CD4-positive, alpha-beta T cell treated with Interleukin-17A for 1 hour (primary cell): ENCODE measurements at places on chromosomes 12 and 14.
A peak's percentile ranks its signal among the peaks of the same experiment; 100 is the strongest.

DNA sequence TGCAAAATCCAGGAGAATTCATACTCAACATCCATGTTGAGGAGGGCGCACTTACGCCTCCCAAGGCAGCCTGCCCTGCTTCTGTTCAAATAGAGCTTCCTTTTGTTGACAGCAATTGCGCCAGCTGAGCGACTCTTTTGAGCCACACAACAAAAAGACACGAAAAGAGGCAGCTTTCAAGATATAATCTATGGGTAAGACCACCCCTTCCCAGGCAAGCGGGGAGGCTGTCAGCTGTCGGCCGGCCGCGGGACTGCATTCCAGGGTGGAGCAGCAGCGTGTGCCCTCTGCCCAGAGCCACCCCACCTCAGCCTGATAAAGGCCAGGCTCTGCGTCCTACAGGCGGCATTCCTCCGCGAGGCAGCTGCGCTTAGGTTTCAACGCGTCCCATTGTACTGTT is 15.8 kb upstream of the STAB2 start:
- DNase-seq = no peak

GRCh38 chr12:4024701-4025100 is 151.5 kb upstream of the PARP11 start:
- no peak for DNase-seq

DNA sequence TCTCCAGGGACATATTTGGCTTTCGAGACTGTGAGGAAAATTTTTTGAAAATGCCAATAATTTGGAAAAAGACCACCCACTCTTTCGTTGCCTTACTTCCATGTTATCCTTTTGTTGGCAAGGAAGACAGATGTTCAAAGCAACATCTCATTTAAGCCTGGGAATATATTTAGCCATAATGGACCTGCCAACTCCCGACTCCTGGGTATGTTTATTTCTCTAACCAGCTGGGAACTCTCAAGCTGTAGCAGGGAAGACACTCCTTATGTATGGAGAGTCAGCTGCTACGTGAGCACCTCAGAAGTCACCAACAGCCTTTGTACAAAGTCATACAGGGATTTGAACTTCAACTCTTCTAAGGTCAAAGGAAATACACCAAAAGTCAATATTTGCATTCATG is 96.5 kb upstream of the DAAM1 start:
- DNase-seq = no peak

- peak; percentile 74 for DNase-seq
These were observed 2.0 kb upstream of the ART4 start for GRCh38 chr12:14845350-14845750.
